ENCODE measurements at places on chromosomes 3 and 15.
A peak's percentile ranks its signal among the peaks of the same experiment; 100 is the strongest.

DNA sequence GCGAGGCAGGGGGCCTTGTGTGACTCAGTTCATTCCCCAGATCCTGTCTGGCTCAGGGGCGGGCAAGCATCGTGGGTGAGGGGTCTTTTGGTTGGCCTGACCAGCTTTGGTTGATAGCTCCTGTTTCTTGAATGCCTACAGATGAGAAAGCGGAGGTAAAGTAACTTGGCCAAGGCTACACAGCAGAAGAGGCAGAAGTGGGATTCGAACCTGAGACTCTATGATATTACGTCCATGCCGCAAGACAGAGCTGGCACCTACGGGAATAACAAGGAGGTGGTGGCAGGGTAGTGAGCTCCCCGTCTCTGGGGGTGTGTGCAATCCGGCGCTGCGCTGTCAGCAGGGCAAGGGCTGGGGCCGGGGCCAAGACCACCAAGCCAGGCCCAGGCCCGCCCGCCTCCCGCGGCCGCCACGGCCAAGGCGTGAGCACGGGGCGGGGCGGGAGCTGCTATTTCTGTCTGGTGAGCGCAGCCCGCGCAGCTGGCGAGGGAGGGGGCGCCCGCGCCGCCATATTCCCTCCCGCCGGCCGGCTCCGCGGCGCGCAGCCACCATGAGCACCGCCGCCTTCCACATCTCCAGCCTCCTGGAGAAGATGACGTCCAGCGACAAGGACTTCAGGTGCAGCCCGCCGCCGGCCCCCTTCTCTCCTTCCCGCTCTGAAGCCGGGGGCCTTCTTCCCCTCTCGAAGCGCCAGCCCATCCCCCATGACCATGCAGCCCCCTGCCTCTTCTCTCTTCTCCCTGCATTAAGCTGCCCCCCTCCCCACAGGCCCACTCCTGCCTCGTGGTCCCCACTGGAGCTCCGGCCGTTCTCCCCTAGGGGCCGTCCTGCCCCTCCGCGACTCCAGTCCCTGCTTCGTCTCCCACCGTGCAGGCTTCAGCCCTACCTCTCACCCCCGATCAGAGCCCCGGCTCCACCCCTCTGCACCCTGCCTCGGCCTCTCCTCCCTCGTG is at the start of gene CAND2:
TSS of gene CAND2 (plus strand) at position 510 of the 953 bp plus-strand sequence. CDS start at position 551, 41 bp downstream.
- DNase-seq = peak; percentile 34

DNA sequence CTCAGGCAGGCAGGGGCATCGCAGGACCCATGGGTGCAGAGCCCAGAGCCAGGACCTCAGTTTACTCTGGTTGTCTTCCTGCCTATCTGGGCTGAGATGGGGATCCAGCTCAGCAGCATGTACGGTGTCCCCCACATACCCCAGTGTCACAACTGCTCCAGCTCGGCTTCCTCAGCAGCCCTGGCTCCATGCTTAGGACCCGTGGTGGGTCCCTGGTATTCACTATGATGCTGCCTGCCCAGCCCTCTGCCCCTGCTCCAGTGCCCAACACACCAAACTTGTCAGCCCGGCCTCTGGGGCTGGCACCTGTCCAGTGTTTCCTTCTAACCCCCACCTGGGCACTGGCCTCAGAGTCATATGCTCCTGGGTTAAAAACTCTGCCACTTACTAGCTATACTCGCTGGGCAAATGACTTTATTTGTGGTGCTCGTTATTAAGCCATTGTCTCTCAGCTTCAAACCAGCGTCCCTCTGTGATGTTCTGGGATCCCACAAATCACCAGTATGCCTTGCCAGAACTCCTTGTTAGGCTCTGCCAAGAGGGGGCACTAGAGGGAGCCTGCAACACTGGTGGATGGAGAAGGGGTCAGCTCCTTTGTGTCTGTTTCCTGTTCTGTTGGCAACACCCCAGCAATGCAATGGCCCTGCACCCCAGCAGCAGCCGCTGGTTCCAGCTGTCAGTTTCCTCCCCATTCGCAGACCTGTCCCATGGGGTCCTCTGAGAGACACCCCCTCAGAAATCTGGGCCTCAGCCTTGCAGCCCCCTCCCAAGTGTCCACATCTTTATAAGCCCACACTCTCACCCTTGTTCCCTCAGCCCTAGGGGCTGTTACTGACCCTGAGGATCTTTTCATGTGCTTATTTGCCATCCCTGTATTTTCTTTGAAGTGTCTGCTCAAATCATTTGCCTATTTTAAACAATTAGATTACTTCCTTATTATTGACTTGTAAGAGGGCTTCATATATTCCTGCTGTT is 24.1 kb upstream of the MRPS22 start:
- no peak for DNase-seq

GRCh38 chr3:56864090-56864489 is 62.3 kb upstream of the ARHGEF3 start:
- DNase-seq = no peak

DNA sequence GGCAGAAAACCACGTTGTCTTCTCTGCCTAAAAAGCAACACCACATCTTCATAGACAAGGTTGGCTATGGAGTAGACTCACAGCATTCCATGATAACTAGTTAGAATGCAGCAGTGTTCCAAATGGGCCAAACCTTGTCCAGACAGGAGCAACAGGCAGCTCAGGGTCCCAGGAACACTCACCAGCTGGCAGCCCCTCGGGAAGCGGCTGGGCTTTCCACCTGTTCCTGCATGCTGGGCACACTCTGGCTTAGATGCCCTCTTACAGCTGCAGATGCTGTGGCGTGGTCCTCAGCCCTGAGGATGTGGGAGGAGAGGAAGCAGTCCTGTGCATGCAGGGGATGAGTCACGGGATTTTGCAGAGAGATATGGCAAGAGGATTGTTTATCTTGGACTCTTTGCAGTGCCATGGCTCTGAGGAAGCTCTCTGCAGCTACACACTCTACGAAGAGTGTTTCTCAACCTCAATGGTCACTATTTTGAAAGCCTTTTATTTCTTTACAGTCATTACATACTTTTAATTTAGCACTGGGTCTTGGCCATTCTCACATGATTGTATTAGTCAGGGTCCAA is 11.3 kb downstream of the NRROS start:
- DNase-seq = peak; percentile 99
